ENCODE measurements at places on chromosomes 7 and 10.
A peak's percentile ranks its signal among the peaks of the same experiment; 100 is the strongest.

- DNase-seq, result peak; percentile 37
Observed at GRCh38 chr7:24936121-24936824, 43.7 kb downstream of the OSBPL3 start.

- DNase-seq, result no peak
Observed at GRCh38 chr10:132062641-132063390, 2.9 kb upstream of the JAKMIP3 start.

DNA sequence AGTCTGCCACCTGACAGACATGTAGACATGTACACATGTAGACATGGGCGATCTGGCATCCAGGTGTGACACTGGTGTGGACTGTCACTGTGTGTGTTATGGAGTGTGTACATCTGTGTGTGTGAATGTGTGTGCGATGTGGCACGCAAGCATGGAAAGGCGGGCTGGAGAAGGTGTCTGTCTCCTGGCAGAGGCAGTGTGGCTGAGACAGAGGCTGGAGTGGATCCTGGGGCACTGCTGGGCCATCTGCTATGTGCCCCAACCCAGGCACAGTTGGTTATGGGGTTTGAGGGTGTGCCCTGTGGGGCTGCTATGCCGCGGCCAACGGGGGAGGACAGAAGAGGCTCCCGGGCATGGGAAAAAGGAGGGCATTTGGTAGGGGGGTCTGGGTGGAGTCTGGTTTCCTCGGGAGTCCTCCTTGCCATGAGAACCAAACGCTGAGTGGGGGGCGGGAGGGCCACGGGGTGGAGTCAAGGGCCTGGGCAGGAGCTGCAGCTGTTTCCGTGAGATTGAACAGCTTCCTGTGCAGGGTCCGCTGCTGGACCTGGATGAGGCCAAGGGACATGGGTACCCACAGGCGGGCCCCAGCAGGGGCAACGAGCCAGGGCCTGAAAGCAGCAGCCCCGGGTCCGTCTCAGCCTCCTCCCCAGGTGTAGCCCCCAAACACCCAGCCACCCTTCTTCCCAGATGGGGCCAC is 1.3 kb downstream of the ELN start:
- DNase-seq, result no peak

- no peak for DNase-seq
Observed at GRCh38 chr7:45486575-45486974, 87.6 kb upstream of the ADCY1 start.

- DNase-seq, result no peak
Observed at GRCh38 chr10:1115607-1115955, 59.4 kb downstream of the WDR37 start.

DNA sequence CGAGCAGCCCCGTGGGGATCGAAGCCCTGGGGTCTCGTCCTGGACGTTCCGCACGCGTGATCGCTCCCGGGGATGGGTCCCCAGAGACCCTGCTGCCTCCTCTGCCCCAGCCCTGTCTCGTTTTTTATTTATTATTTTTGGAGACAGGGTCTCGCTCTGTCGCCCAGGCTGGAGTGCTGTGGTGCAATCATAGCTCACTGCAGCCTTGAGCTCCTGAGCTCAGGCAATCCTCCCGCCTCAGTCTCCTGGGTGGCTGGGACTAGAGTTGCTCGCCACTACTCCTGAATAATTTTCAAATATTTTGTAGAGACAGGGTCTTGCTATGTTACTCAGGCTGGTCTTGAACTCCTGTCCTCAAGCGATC is 319 bp upstream of the STX1A start:
- DNase-seq, result no peak

GRCh38 chr7:34931739-34932138 is 105.5 kb downstream of the DPY19L1 start:
- DNase-seq, result no peak

DNA sequence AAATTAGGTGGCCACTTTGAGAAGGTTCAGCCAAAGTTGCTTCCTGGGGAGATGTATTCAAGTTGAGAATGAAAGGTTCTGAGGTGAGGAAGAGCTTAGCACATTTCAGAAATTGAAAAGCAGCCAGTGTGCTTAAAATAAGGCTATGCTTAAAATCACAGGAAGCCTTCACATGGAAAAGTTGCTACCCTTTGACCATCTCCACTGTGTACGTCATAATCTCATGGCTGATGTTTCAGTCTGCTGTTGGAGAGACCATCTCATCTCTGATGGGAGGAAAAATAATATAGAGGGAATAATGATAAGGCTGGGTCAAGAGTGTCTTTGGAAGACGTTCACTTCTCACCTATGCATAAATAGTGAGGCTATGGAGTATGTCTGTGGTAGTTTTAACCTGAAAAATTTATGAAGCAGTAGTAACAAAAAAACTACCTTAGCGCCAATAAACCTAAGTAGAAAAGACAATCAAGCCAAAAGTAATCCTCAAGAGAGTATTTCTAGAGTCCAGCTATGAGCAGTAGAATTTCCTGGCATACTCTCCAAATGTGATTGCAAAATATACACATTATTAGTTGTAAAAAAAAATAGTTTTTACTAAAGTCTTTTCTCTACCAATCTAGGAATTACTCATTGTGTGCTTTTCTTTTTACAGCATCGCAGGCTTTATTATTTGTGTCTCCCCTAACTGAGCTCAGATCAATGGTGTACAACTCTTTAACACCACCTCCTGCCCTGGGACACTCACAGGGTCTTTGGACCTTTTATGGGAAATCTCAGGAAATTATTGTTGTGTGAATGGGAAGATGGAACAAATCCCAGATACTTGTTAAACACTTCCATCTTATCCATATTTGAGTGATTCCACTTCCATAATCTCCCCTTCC is 435.2 kb upstream of the LRGUK start:
- DNase-seq, result no peak

DNA sequence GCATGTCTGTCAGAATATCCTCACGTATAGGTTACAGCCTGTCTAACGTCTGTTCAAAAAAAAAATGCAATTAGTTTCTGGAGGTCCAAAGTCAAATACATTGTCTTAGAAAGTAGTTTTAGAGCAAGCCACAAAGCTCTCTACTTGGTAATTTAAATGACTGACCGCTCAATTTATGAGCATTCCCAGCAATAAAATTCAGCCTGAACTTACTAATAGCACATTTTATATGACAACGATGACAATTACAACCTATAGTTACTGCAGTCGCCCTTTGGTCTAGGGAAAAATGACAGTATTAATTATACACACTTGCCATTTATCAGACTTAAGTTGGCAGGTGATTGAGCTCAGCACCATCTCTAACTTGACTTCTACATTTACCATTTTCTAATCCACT is 425.8 kb upstream of the STEAP1 start:
- peak; percentile 14 for DNase-seq

- no peak for DNase-seq
Observed at GRCh38 chr10:128071417-128071782, 54.8 kb downstream of the MKI67 start.

DNA sequence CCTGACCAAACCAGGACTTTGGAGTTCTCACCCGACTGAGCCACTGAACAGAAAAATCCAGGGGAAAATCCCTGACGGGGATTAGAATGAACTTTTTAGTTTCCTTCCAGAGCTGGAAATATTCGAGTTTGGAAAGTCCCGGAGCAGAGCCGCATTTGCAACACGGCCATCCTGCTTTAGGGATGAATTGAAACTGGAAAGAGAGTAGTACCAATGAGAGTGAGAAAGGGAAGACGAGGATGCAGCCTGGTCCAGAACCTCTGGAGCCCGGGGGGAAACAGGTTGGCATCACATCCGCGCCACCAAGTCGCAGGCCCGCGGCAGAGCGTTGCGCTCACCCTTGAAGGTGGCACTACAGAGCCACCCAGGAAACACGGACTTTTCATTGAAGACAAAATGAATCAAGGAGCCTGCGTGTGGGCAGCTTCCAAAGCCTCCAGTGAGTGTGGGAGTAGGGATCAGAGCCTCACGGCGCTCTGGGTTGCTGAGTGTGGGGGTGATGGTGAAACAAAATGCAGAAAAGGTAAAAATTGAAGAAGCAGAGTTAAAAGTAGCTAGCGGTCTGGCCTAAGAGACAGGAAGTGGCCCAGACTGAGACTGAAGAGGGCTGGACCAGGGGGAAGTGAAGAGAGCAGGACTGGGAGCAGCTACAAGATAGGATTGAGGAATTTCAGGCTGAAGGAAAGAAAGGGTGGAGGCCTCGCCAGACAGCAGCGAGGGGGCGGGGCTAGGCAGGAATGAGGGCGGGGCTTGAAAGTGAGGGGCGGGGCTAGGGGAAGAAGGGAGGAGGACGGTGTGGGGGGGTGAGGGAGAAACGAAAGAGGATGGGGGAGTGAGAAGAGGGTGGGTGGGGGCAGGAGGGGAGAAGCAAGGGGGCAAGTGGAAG is 1.8 kb downstream of the SMURF1 start:
- peak; percentile 74 for DNase-seq

- no peak for DNase-seq
Observed at GRCh38 chr10:124064676-124065075, 28.7 kb downstream of the CHST15 start.

GRCh38 chr10:4646547-4646946 is 179.5 kb upstream of the AKR1E2 start:
- no peak for DNase-seq

DNA sequence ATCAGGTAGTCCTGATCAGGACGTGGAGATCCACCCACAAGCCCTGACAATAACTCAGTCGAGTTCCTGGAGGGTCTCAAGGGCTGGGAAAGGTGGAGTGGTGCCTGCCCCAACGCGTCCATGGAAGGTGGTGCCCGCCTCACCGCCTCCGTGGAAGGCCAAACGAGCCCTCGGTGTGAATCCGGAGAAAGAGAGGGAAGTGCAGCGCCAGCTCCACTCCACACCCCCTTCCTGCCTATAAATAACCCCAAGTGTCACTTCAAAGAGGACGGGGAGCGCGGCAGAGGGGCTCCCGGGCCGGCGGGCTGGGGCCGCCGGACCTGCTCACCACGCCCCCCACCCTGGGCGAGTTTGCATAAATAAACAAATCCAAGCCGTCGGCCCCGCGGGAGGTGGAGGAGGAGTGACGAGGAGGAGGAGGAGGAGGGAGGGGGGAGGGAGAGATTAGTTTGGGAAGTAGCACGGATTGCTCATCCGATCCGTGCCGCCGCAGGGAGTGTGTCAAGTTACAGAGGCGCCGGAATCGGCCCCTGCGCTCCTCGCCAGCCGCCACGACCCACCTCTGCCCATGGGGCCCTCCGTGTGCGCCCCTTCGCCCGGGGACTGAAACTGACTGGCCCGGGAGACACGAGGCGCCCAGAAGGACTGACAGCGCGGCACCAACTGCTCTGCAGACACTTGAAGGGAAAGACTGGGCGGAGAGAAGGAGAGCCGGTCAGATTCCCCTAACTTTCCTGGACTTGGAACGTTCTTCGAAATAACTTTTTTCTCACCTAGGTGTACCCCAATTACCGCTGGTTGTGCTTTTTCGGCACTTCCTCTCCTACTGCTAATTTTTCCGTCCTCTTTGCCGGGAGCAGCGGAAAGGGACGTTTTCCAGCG is at the start of gene COL13A1:
Gene COL13A1 (plus strand): TSS at position 473 of the 882 bp plus-strand sequence. CDS start 518 bp downstream, outside the sequence.
- DNase-seq, result peak; percentile 70

GRCh38 chr7:152869041-152869676 is 109.6 kb downstream of the ACTR3B start:
- DNase-seq, result no peak

- no peak for DNase-seq
Observed at GRCh38 chr7:80183900-80184685, 49.5 kb downstream of the GNAI1 start.

DNA sequence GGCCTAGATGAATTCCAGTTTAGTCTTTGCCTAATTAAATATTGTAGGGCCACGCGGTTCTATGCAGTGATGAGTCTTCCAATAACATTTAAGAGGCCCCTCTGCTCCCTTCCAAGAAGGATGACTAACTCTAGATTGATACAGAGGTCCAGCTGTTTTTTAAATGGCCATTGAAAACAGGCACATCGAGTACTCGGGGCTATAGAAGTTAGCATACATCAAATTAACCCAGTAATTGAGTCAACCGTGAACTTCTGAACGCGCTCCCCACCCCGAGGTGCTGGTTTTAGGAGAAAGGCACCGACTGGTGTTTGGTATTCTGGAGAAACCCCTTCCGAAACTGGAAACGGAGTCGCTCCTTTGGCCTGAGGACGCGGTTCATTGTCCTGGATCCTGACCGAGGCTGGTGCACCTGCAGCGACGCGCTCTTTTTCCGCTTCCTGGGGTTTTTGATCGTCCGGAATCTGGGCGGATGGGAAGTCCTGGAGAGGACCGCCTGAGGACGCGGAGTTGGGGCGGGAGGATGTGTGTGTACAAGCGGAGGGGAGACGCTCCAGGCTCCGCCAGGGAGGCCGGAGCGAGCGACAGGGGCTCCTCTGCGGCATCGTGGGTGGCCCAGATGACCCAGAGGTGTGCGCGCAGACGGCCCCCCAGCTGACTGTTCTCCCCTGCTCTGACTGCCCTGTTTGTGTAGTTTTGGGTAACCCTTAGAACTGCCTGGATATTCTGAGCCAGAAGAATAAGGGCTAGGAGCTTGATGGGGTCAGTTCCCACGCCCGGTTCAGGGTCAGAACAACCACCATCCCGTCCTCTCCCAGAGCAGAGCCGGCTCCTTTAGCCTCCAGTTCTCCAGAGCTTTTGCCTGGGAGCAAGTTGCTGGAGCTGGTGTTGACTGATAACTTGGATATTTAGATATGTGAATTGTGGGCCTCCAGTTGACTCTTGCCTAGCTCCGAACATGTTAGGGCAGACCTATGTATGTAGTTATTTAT is 711 bp downstream of the FAM221A start:
- DNase-seq, result no peak

GRCh38 chr7:159159731-159160130 is 15.1 kb upstream of the VIPR2 start:
- no peak for DNase-seq

DNA sequence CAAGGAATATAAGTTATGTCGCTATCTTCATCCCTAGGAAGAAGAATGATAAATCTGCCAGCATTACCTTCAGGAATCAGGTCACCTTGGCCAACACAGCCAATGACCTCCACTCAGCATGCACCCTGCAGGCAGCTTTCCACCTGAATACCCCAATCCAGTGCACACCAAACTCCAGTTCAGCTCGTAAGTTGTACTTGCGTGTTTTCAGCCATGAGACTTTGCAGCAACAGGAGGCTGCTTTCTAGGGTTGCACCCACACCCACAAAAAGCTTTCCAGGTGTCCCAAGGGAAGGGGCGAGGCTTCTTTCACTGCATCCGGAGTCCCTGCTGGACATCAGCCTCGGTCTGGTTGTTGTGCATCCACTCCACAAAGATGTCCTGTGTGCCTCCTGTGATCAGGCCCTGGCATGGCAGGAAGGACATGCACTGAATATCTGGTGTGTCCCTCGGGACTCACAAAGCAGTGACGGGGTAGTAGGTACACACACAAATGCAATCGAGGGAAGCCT is 282.9 kb downstream of the GRID1 start:
- no peak for DNase-seq

Measured in HAP-1 (cell line).